ENCODE measurements at places on chromosomes 12 and 14. TPM values are rescaled to one million over a fixed set of nuclear protein-coding genes. Genes with fewer than 3 reads are reported as not detected.

The SIX4 gene
- 13.6 TPM for total RNA-seq

The METTL3 gene
- total RNA-seq = 46.7 TPM

The INSM2 gene
- total RNA-seq = 0.10 TPM

The KRT74 gene
- total RNA-seq = not detected

The NTF3 gene
- total RNA-seq = not detected

The BRI3BP gene
- total RNA-seq = 16.0 TPM

The CLEC14A gene
- total RNA-seq = not detected

DNA sequence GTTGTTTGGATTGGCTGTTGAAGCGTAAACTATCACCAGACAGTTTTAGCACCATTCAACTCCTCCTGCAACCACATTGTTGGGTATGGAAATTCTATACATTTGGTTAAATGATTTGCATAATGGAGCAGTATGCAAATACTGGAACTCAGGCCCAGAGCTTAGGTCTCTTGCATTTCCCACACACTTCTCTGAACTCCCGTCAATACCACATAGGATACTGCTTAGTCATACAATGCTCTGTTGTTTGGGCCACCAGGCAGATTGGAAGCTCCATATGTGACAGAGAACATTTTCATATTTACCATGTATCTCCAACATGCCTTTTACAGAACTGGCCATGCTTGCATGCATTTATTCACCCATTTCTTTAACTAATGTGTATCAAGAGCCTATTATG, 78.0 kb downstream of the IFNG start:
- no peak for DNase-seq
- no peaks in the 10 kb centered on the region for H3K4me1 ChIP-seq
- H3K36me3 ChIP-seq = no peaks in the 10 kb centered on the region
- H3K27me3 ChIP-seq = no peaks in the 10 kb centered on the region
- no peak overlapping the region for H3K27ac ChIP-seq

GRCh38 chr12:94714378-94715114, 64.2 kb upstream of the TMCC3 start:
- H3K4me1 ChIP-seq = no peaks in the 10 kb centered on the region
- H3K4me3 ChIP-seq = no peak overlapping the region
- no peaks in the 10 kb centered on the region for H3K27me3 ChIP-seq
- DNase-seq = peak; percentile 37
- no peak overlapping the region for H3K27ac ChIP-seq

DNA sequence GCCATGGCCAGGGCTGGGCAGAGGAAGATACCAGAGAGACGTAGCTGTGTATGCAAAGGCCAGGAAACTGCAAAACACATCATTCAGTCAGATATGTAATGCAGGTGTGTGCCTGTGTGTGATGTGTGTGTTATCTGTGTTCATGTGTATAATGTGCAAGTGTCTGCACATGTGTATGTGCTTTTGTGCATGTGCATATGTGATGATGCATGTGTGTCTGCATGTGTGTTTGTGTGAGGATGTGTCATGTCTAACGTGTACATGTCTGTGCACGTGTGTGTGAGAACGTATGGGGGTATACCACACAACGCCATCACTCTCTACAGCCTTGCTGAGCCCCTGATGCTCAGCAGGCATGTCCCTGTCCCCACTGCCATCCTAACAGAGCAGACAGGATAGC, 9.7 kb downstream of the DIO3 start:
- no peaks in the 10 kb centered on the region for H3K4me1 ChIP-seq
- H3K27ac ChIP-seq = no peak overlapping the region
- H3K36me3 ChIP-seq = peaks cover 6% of the 10 kb centered on the region
- DNase-seq = no peak
- no peak overlapping the region for H3K4me3 ChIP-seq
- H3K27me3 ChIP-seq = peaks cover 77% of the 10 kb centered on the region

DNA sequence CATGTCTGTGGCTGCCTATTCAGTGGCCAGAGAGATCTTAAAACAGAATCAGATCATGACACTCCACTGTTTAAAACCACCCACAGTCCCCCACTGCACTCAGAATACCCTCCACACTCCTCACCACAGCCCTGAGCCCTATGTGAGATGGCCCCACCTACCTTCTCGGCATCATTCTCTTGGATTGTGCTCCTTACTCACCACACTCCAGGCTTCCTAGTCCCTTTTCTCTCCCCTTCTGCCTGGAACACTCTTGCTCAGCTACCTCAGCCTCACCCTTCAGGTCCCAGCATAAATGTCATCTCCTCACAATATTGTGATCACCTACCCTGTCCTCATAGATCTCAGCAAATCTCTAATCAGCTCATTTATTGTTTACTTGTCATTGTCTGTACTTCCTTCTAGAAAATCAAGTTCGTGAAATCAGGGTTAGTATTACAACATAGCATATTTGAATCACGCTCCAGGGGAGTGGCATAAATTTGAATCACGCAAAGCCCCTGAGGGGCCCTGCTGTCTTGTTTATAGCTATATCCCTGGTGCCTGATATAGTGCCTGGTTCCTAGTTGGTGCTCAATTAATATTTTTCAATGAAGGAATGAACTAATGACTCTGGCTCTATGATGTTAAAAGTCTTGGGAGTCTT, 42.8 kb downstream of the SLC35F4 start:
- H3K27me3 ChIP-seq = no peaks in the 10 kb centered on the region
- no peaks in the 10 kb centered on the region for H3K36me3 ChIP-seq
- no peak overlapping the region for H3K4me3 ChIP-seq
- H3K27ac ChIP-seq = peak overlapping the region; percentile 70
- peaks cover 17% of the 10 kb centered on the region for H3K4me1 ChIP-seq

- no peaks in the 10 kb centered on the region for H3K4me1 ChIP-seq
- H3K4me3 ChIP-seq = no peak overlapping the region
- H3K27me3 ChIP-seq = no peaks in the 10 kb centered on the region
- no peak overlapping the region for H3K27ac ChIP-seq
- DNase-seq = no peak
Measured at GRCh38 chr14:60958146-60958545, 22.7 kb downstream of the TRMT5 start.

DNA sequence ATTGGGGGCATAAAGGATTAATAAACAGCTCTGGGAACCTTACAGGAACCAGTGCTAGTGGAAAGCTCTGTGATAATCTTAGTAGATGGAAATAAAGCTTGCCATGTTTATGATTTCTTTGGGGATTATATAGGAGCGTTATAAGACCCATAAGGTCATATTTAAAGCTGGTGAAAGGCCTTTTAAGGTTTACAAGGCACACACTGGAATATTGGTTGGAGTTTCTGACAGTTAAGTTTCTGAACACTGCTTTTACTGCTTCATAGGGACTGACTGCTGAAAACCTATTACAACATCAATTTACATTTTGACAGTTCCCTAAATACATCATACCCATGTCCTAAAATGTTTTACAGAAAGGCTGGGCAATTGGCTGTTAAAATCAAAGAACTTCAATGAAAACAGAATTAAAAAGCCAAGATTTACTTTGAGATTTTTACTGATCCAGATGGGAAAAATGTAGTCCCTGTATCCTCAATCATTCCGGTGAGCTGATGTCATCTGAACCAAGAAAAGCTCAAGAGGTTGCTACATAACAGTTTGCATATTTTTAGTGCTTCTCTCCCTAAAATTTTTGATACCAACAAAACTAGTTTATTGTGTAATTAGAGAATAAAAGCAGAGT, 153.7 kb upstream of the IGF1 start:
- no peaks in the 10 kb centered on the region for H3K4me1 ChIP-seq
- no peak for DNase-seq
- no peak overlapping the region for H3K27ac ChIP-seq
- no peaks in the 10 kb centered on the region for H3K36me3 ChIP-seq

GRCh38 chr12:16520328-16520727, 85.6 kb downstream of the LMO3 start:
- no peak for DNase-seq
- H3K27ac ChIP-seq = no peak overlapping the region
- no peaks in the 10 kb centered on the region for H3K27me3 ChIP-seq
- no peaks in the 10 kb centered on the region for H3K4me1 ChIP-seq

- H3K27me3 ChIP-seq = no peaks in the 10 kb centered on the region
- H3K4me1 ChIP-seq = peaks cover 30% of the 10 kb centered on the region
- peaks cover 6% of the 10 kb centered on the region for H3K36me3 ChIP-seq
- no peak overlapping the region for H3K4me3 ChIP-seq
Measured at GRCh38 chr14:54000341-54000811, 43.8 kb upstream of the BMP4 start.

DNA sequence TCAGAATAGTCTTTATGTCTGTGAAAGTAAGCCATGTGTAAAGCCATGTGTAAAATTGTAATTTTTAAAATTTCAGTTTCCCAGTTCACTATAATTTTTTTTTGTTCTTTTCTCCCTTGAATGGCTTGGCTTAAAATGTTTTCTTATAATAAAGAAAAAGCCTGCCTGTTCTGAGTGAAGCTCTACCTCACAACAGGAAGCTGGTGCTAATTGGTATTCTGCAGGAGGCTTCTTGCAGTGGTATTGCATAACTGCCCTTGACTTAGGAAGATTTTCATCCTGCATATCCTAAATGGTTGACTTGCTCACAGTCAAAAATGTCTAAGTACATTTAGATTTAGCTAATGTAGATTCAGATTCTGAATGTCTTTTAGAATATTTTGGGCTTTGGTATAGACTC, 49.5 kb downstream of the ATP2A2 start:
- peak; percentile 46 for DNase-seq
- no peak overlapping the region for H3K4me3 ChIP-seq
- H3K27me3 ChIP-seq = no peaks in the 10 kb centered on the region
- peaks cover 6% of the 10 kb centered on the region for H3K4me1 ChIP-seq
- H3K27ac ChIP-seq = peak overlapping the region; percentile 46
- peaks cover 95% of the 10 kb centered on the region for H3K36me3 ChIP-seq

- peaks cover 5% of the 10 kb centered on the region for H3K4me1 ChIP-seq
- no peaks in the 10 kb centered on the region for H3K36me3 ChIP-seq
- no peaks in the 10 kb centered on the region for H3K27me3 ChIP-seq
- H3K4me3 ChIP-seq = no peak overlapping the region
- H3K27ac ChIP-seq = no peak overlapping the region
Measured at GRCh38 chr14:61202124-61202523, 79.0 kb downstream of the TMEM30B start.

- peaks cover 6% of the 10 kb centered on the region for H3K4me1 ChIP-seq
- no peak overlapping the region for H3K27ac ChIP-seq
- DNase-seq = no peak
- H3K36me3 ChIP-seq = no peaks in the 10 kb centered on the region
- no peaks in the 10 kb centered on the region for H3K27me3 ChIP-seq
Measured at GRCh38 chr14:32414808-32415255, 85.7 kb downstream of the AKAP6 start.

DNA sequence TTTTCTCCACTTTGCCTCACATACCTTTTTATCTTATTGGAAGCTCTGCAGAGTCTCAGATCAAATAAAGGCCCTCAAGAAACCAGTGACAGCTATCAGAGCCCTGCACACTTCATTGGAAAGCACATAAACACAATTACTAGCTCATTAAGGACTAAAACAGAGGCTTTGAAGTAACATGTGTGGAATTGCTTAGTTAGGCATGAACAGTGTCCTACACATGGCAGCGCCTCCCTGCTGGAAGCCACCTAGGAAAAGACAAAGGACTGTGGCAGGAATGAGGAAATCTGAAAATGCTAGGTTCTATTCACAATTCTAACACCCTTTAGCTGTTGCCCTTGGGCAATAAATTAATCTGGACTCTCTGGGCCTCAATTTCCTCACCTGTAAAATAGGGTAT, 89.4 kb downstream of the SUDS3 start:
- H3K27ac ChIP-seq = no peak overlapping the region
- H3K36me3 ChIP-seq = no peaks in the 10 kb centered on the region
- DNase-seq = no peak
- no peaks in the 10 kb centered on the region for H3K27me3 ChIP-seq

DNA sequence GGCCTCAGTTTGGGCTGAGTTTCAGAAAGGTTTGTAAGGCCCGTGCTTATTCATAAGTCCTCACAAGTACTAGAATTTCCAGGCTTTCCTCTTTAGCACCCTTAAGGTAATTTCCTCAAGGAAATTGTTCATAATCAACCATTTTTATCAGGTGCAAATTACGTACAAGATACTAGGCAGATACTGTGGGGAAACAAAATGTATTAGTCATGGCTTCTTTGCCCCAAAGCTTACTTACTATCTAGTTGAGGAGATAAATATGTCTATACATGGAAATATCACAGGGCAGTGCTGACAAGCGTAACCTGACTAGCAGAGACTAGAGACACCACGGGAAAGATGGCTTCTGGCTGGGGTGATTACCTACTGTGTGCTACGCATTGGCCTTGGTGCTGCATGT, 22.5 kb downstream of the MAX start:
- no peaks in the 10 kb centered on the region for H3K4me1 ChIP-seq
- H3K27me3 ChIP-seq = no peaks in the 10 kb centered on the region
- DNase-seq = no peak
- peaks cover 89% of the 10 kb centered on the region for H3K36me3 ChIP-seq
- no peak overlapping the region for H3K27ac ChIP-seq

DNA sequence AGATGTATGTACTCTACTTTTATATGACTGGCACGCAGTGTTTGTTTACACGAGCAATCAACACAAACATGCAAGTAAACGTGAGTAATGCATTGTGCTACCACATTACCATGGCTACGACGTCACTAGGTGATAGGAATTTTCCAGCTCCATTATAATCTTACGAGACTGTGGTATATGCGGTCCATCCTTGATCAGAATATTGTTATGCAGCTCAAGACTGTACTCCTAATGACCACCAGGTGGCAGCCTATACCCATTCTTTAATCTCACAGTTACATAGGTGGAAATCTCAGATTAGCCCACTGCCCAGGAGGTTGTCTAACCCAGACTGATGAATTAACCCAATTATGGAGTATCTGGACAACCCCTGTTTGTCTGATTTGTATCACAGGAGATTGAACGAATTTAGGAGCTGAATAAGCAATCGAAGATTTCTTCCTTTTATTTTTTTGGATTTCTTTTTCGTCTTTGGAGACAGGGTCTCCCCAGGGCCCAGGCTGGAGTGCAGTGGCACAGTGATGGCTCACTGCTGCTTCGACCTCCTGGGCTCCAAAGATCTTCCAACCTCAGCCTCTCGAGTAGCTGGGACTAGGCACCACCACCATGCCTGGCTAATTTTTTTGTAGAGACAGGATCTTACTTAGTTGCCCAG, 8.7 kb upstream of the TESPA1 start:
- no peak overlapping the region for H3K4me3 ChIP-seq
- peaks cover 5% of the 10 kb centered on the region for H3K36me3 ChIP-seq
- peak; percentile 74 for DNase-seq
- H3K4me1 ChIP-seq = peaks cover 5% of the 10 kb centered on the region
- H3K27ac ChIP-seq = no peak overlapping the region

DNA sequence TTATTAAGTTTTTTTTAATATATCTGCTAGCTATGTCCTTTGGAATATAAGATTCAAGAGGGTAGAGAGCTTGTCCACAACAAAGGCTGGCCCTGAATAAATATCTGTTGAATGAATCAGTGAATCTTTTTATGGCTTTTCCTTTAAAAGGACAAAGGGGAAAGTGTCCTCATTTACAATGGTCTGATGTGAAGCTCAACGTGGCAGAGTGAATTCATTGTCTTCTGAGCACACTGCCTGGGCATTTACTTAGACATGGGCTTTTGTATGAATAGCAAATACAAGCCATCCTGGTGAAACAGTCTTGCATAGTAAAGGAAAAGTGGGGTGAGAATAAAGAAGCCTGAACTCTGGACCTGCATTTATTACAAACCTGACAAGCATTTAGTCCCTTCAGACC, 201.2 kb downstream of the NELL2 start:
- no peaks in the 10 kb centered on the region for H3K36me3 ChIP-seq
- DNase-seq = no peak
- no peaks in the 10 kb centered on the region for H3K4me1 ChIP-seq
- H3K27me3 ChIP-seq = peaks cover 8% of the 10 kb centered on the region

GRCh38 chr14:32197919-32198318, 3.9 kb upstream of the RNU6-7 start:
- peaks cover 7% of the 10 kb centered on the region for H3K36me3 ChIP-seq
- no peak overlapping the region for H3K4me3 ChIP-seq
- no peaks in the 10 kb centered on the region for H3K27me3 ChIP-seq
- H3K27ac ChIP-seq = no peak overlapping the region
